NCI-H2029 (cell line): ENCODE measurements at places on chromosomes 3 and 15.

GRCh38 chr3:131036200-131036816 is 9.6 kb downstream of the NEK11 start:
- no peak for DNase-seq

DNA sequence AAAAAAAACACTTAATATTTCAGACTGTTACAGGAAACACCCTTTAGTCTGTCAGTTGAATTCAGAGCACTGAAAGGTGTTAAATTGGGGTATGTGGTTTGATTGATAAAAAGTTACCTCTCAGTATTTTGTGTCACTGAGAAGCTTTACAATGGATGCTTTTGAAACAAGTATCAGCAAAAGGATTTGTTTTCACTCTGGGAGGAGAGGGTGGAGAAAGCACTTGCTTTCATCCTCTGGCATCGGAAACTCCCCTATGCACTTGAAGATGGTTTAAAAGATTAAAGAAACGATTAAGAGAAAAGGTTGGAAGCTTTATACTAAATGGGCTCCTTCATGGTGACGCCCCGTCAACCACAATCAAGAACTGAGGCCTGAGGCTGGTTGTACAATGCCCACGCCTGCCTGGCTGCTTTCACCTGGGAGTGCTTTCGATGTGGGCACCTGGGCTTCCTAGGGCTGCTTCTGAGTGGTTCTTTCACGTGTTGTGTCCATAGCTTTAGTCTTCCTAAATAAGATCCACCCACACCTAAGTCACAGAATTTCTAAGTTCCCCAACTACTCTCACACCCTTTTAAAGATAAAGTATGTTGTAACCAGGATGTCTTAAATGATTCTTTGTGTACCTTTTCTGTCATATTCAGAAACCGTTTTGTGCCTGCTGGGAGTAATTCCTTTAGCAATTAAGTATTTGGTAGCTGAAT is 17.9 kb downstream of the TMEM43 start:
- DNase-seq = no peak

DNA sequence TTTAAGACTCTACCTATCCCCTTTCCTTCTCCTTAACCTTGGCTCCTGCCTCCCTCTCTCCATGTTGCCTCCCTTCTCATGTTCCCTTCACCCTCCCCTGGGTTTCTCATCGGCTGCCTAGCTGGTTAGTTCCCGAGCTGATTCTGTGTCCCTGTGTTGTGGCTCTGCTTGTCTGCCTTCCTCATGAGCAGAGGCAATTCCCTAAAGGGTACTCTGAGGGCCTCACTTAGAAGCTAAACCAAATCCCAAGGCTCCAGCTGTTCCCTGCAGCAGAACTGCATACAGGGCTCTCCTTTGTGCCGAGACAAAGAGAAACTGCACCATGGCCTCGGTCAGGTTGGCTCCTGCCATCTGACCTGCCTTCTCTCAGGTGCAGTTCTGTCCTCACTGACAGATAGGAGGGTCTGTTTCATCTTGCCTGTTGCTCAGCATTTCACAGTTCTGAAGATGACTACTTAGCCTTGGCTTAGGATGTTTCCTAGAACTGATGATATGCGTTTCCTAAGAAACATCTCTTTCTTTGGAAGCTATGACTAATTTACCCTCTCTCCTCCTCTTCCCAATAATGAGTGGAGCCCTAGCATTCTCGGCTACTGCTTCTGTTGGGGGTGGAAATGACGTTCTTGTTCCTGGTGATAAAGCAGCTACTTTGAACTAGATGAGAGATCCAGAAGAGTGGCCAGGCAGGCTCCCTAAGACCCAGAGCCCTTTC is 27.1 kb downstream of the DUOX1 start:
- DNase-seq = no peak

GRCh38 chr3:73408634-73409033 is 216.1 kb downstream of the PDZRN3 start:
- DNase-seq = no peak

DNA sequence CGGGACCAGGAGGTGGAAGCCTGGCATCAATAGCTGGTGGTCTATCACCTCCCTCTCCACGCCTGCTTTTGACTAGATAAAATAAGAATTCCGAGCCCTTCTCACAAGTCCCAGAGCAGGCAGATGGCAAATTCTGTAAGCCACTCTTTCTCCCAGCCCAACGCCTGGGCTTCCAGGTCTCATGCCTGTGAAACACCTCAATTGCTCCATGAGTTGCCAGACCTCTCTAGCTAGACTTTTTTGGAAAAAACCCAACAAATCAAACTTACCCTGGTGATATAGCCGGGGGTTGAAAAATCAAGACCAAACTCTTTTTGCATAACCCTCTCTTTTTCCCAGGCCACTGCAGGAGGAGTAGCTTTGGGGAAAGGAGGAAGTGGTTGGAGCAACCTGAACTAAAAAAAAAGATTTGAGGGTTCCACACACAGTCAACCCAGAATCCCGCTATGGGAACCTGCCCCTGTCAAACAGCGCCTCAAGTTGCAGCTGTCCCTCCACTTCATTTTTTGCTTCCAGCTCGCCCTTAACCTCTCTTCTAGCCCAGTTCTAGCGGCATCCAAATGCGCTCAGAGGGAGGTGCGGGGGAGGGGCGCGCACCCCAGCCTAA is 7.0 kb downstream of the BHLHE40 start:
- no peak for DNase-seq

DNA sequence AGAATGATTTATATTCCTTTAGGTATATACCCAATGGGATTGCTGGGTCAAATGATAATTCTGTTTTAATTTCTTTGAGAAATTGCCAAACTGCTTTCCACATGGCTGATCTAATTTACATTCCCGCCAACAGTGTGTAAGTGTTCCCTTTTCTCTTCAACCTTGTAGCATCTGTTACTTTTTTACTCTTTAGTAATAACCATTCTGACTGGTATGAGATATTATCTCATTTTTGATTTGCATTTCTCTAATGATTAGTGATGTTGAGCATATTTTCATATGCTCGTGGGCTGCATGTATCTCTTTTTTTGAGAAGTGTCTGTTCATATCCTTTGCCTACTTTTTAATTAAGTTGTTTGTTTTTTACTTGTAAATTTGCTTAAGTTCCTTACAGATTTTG is 1264.2 kb downstream of the OTOL1 start:
- DNase-seq = no peak

- no peak for DNase-seq
Observed at GRCh38 chr15:27214032-27214431, 243.1 kb downstream of the GABRG3 start.

- DNase-seq = peak; percentile 73
Observed at GRCh38 chr3:141442446-141442845, 44.4 kb upstream of the RASA2 start.

GRCh38 chr3:82082796-82083195 is 321.4 kb upstream of the GBE1 start:
- DNase-seq = no peak

DNA sequence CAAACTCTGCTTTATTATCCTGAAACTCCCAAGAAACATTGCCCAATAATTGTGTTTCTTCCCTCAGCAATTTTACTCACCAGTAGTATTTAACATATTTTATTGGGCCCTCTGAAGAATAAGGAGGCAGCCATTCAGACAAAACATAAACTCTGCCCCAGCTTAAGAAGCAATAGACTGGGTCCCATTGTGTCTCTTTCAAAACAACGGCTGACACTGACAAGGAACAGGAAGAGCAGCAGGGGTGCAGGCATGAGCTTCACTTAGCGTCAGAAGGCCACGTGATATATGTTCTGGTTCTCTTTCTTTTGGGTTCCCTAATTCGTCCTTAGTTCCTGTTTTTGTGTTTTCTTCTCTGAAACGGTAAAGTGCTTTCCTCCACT is 242.3 kb downstream of the FHIT start:
- DNase-seq = no peak

- no peak for DNase-seq
Observed at GRCh38 chr3:76010252-76010651, 224.9 kb upstream of the ZNF717 start.
